ENCODE measurements at places on chromosomes 4 and X.

DNA sequence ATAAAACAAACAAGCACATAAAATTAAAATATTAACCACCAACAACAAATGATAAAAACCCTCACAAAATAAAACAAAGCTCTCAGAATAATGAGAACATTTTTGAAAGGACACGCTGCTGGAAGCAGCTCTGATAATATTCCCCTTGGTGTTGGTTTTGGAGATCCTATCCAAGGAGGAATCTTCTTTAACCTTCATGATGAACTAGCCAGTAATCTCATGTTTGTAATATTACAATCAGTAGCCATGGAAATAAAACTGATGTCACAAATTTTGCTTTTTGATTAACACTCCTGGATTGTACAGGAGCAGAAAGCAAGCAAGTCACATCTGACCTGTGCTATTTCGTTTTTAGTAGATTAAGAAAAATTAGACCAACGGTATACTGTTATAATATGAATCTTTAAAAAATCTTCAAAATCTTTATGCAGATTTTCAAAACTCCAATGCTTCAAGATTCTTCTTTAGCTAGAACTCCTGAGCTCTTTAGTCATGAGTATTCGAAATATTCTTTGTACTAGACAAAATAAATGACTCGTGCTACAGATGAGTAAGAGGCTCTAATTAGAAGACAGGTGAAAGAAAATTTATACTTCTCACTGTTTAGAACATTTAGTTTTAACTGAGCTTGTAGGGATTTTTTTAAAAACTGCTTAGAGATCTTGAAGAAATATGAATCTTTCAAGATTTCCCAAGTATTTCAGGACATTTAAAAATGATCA, 154.1 kb downstream of the RASL11B start:
- no peak for DNase-seq

- DNase-seq = no peak
Measured at GRCh38 chr4:172188248-172188988, 375.2 kb downstream of the GALNTL6 start.

GRCh38 chr4:157079441-157079840, 3.5 kb downstream of the GLRB start:
- no peak for DNase-seq

- DNase-seq = no peak
Measured at GRCh38 chrX:7254144-7254543, 106.2 kb upstream of the PUDP start.

GRCh38 chrX:8404926-8405325, 59.7 kb upstream of the VCX3B start:
- DNase-seq = no peak

- peak; percentile 29 for DNase-seq
Measured at GRCh38 chr4:110970642-110971041, 347.8 kb upstream of the PITX2 start.

- no peak for DNase-seq
Measured at GRCh38 chrX:57925806-57926205, 15.5 kb upstream of the ZXDA start.

DNA sequence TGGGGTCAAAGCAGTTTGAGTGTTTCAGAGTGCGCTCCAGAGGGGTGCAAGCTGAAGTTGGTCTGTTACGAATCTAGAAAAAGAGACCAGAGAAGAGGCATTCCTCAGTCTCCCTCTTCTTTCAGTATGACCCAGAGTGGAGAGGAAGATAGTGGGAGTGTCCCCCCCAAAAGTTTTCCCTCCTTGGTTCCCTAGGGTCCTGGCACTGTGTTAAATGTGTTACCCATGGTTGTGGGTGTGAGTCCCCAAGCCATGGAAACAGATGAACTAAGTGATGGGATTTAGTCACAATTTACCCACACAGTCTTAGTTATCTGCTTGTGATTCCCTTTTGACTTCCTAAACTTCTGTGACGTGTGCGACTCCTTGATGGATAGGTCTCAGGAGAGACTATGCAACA, 27.0 kb upstream of the NAF1 start:
- no peak for DNase-seq

DNA sequence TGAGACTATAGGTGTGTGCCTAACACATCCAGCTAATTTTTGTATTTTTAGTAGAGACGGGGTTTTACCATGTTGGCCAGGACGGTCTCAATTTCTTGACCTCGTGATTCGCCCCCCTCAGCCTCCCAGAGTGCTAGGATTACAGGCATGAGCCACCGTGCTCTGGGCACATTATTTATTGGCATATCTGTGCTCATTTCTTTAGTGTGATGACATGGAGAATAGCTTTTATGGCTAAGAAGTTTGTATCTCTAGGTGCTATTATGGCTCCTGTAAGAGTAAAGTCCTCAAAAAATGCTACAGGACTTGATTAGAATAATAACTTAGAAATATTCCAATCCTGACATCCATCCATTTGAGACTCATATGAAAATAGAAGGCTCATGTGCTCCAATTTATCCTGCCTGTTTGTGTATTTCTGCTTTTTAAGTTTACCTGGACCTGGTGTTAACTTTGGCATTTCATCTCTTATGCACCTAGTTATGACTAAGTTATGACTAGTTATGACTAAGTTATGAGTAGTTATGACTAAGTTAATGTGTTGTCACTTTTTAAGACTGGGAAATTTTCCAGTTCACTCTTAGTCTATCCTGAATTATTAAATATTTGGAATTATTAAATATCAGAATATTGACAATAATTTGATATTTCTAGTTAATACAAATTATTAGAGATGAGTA, 36.4 kb upstream of the UNC5C start:
- DNase-seq = no peak

DNA sequence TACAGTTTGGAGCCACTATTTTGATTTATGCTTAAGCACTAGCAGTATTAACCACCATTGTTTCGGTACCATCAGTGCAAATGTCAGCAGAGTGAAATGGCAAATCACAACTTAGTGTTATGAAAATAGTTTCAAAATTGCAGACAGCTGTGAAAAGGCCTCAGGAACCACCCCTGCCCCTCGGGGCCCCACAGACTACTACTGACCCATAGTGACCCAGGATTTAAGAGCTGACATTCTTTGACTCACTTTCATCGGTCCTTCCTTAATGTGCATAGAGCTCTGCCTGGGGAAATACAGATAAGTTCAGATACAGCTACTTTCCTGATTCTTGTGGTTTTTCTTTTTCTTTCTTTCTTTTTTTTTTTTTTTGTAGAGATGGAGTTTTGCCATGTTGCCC, 3.3 kb upstream of the BBS7 start:
- DNase-seq = no peak

DNA sequence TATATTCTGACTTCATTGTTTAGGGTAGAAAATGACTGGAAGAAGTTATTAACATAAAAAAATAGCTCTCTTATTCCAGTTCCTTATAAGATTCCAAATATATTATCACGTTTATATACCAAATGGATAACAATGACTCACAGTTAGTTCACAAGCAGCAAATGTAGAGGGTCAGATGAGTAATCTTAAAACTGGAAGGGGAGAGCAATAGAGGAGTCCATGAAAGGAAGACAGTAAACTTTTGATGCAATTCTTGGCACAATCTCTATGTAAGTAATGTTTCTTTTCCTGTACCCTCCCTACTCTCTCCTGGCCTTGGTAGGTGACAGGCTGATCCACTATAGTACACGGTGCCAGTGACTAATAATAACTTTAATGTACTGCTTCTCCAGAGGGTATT, 259.0 kb upstream of the TRPC5 start:
- DNase-seq = no peak

DNA sequence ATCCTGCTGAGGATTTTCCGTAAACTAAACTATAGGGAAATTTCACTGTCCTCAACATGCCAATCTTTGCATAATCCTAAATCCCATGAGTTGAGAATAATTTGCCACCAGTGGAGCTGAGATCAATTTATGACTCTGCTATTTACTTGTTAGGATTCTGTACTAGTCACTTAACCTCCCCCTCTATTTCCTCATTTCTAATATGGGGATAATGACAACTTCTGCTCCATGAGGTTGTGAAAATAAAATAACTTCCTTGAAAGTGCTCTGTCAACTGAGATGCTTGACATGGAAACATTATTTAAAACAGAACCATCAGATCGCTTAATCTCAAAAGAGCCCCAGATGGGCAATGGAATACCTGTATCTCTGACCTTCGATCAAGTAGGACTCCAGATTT, 2.6 kb upstream of the FGF16 start:
- no peak for DNase-seq

- no peak for DNase-seq
Measured at GRCh38 chr4:7166237-7166636, 26.1 kb upstream of the SORCS2 start.

GRCh38 chr4:154044108-154044531, 255.2 kb upstream of the SFRP2 start:
- no peak for DNase-seq

GRCh38 chrX:16207634-16208033, 40.4 kb downstream of the MAGEB17 start:
- DNase-seq = no peak

DNA sequence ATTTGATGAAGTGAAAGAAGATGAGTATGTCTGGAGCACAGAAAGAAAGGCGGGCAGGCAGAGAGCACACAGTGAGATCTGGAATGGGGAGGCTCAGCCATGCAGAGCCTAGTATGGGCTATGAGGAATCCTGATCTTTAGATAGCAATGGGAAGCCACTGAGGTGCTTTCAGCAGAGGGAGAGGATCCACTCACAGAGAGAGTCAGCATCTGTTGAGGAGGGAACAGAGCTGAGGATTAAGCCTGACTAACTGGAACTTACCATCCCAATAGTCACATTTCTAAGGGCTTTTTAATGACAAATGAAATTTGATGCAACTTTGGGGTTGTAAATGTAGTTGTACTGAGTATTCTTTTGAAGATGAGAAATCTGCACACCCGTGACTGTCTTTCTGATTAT, 20.6 kb upstream of the FGFBP2 start:
- no peak for DNase-seq

DNA sequence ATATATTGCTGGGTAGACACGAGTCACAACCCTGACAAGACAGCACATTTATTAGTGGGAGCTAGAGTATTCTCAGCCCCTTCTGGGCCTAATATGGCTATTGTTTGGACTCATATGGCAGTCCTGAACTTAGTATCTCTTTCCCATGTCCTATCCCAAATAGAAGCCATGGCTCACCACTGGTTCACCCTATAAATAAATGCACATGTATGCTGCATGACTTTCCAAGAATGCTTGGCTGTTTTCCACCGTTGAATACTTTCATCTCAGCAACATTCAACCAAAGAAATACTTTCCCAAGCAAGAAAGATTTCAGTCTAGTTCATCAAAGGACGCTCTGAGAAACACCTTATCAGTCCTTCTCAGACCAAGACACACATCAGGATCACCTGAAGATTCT, 36.7 kb downstream of the SMPX start:
- DNase-seq = no peak

GRCh38 chr4:104015680-104016079, 295.9 kb upstream of the TACR3 start:
- DNase-seq = no peak

DNA sequence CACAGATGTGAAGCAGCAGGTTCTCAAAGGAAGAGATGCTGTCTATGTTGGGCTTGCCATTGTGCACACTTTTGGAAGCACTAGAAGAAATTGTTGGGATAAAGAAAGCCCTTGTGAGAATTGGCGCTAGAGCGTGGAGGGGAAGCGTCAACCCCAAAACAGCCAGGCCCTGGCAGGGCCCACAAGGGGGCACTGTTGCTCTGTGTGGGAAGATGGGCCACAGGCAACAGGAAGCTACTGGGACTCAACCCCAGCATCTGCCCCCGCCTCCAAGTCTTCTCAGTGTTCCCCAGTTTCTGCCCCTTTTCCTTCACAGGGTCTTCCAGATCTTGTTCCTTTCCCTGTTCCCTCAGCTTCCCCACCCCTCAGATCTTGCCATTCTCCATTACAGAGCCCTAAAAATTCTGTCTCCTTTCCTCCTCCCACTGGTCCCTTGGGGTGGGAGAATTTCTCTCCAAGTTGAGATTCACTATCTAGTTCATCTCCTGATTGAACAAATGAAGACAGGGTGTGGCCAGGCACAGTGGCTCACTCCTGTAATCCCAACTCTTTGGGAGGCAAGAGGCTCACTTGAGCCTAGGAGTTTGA, 85.5 kb downstream of the STARD8 start:
- peak; percentile 58 for DNase-seq

DNA sequence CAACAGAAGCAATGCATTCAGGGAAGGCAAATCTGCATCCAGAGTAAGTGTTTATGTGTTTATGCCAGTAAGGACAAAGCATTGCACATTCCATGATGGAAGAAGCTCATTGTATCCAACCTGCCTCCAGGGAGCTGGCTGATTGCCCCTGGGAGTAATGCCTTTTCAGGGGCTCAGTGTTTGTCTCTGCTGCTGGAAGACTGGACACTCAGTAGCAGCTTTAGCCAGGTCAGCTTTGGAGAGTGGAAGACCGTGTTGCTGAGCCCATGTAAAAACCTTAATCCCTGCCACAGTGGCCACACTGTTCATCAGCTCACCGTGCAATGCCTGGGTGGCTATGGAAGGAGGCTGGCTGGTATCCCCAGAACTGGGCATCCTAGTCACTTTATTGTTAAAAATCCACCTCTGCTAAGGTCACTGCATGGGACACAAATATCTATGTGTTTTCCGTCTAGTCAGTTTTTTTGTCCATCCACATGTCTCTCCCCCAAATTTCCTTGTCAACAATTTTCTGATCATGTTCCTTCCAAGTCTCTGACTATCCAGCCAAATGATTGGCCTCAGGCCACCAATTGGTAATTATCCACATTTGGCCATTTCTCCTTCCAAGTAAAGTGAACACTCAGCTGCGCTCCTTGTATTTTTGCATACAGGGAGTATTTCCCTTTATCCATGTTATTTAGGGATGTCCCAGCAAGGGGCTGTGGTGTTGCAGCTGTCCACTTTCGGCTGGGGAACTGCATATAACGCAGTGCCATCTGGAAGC, 2044.5 kb upstream of the AGA start:
- DNase-seq = no peak

GRCh38 chrX:54530357-54530900, 410 bp downstream of the GNL3L start:
- DNase-seq = no peak

GRCh38 chr4:90584051-90584450, 456.9 kb downstream of the CCSER1 start:
- no peak for DNase-seq

- DNase-seq = peak; percentile 14
Measured at GRCh38 chr4:41796545-41797210, 48.2 kb upstream of the PHOX2B start.

GRCh38 chrX:56798339-56798711, 69.3 kb downstream of the NBDY start:
- no peak for DNase-seq

- no peak for DNase-seq
Measured at GRCh38 chr4:39706334-39706733, 8.4 kb downstream of the UBE2K start.

- DNase-seq = peak; percentile 80
Measured at GRCh38 chrX:283115-283845, 2.1 kb downstream of the PLCXD1 start.

Data from neural crest cell (in vitro differentiated cells).